NCI-H2081 treated with DMSO at 0.1 percent for 48 hours (cell line): ENCODE measurements at places on chromosomes 7 and 10.

- DNase-seq, result no peak
Measured at GRCh38 chr7:65449505-65449852, 75.8 kb downstream of the ZNF92 start.

- no peak for DNase-seq
Measured at GRCh38 chr7:117907049-117907640, 33.9 kb upstream of the CTTNBP2 start.

DNA sequence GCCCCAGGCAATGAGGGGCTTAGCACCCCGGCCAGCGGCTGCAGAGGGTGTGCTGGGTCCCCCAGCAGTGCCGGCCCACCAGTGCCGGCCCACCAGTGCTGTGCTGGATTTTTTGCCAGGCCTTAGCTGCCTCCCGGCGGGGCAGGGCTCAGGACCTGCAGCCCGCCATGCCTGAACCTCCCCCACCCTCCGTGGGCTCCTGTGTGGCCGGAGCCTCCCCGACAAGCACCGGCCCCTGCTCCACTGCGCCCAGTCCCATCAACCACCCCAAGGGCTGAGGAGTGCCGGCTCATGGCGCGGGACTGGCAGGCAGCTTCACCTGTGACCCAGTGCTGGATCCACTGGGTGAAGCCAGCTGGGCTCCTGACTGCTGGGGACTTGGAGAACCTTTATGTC lies 3.5 kb upstream of the ACSL5 start:
- no peak for DNase-seq

DNA sequence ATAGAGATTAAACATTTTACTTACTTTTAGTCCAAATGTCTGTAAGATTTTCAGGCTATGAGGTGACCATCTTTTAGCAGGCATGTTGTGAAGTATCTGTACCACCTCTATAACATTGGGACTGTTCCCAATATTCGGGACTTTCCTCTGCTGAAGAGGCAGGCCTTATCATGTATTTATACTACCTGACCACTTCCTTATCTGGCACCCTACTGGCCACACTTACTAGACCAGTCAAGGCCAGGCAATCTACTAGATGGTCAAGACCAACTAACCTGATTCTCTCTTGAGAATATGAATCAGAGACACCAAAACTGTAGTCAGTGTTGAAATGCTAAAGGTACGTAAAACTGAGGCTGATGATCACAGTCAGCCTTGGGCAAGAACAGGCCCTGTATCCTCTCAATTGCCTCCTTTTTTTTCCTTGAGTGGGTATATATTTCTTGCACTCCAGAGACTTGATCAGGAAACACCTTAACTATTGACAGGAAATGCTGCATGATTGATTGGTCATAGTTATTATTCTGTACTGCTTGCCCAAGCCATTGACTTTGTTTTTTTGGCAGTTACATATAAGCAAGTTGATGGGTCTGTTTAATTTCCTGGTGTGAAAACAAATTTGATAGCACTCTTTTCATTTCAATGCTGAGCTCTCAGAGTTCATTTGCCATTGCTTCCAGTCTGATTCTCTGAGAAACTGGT lies 5.2 kb upstream of the PRKAR2B start:
- no peak for DNase-seq

GRCh38 chr7:121404348-121404747 lies 8.2 kb upstream of the FAM3C start:
- no peak for DNase-seq

GRCh38 chr10:127762925-127763324 lies 25.9 kb downstream of the FOXI2 start:
- DNase-seq, result no peak

DNA sequence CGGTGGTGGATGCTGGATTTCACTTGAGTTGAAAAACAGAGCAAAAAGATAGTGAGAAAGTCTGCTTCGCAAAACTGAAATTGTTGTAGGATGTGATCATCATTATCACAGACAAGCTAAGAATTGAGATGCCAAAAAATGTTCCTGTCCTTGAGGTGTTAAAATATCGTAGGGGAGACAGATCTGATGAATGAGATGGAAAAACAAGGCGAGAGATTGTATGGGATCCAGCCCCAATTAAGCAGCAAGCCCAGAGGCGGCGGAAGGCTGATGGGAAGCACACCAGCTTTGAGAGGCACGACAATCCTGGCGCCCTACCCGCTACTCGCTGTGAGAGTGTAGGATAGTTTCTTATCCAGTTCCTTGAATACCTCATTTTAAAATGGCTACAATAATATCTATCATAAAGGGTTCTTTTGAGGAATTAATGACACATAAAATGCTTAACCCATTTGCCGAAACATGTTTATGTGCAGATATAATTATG lies 131.1 kb upstream of the PTN start:
- no peak for DNase-seq

- DNase-seq, result no peak
Measured at GRCh38 chr10:69397972-69398371, 18.7 kb downstream of the TACR2 start.

- no peak for DNase-seq
Measured at GRCh38 chr7:107690611-107691010, 30.0 kb downstream of the SLC26A4 start.

DNA sequence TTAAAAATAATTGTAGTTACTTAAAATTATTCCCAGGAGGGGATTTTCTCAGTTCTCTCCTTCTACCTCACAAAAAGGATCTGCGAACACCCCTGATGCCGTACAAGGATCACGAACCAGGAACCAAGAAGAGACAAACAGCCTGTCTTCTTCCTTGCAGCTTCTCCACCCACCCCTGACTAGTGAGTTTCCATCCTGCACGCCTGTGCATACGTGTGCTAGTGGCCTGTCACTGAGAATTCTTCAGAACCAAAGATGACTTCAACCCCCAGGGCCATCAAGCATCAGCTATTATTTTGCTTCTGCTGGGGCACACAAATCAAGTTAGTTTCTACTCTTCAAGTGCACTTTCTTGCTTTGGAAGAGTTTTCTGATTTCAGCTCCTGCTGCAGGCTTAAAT lies 175.5 kb upstream of the KLF6 start:
- no peak for DNase-seq

- no peak for DNase-seq
Measured at GRCh38 chr10:33506838-33507661, 172.6 kb upstream of the NRP1 start.

DNA sequence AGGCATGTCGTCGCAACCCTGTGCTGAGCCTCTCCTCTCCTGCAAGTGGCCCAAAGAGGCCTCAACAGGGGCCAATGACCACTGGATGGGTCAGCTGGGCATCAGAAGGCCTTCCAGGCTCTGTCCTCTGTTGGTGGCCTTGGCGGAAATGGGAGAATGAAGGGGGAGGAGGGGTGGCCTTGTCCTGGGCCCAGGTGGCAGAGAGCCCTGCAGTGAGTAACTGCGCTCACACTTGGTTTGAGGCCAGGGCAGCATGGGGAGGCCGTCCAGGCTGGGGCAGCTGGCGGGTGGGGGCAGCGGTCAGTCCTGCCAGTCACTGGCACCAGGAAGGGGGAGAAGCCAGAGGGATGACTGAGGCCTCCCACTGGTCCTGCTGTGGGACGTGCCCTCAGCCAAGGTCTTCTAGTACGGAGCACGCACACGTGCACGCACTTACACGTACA lies 59.8 kb downstream of the LHPP start:
- no peak for DNase-seq

DNA sequence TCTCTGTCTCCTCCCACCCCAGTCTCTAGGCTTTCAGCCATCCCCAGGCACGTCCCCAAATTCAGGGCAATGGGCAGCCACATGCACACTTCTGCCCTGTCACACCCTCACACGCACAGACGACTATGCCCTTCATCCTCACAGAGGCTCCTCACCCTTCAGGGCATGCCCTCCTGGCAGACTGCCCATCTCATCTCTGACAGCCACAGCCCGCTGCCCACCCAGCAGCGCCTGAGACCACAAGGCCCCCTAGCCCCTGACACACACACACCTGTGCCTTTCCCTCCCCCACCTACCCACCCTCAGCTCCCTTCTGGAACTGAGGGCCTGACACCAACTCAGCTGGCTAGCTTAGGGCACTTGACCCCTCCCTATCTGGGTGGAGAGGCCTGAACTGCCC lies 23.0 kb upstream of the SLC29A3 start:
- no peak for DNase-seq

GRCh38 chr7:47405921-47406800 lies 175.8 kb downstream of the TNS3 start:
- no peak for DNase-seq

DNA sequence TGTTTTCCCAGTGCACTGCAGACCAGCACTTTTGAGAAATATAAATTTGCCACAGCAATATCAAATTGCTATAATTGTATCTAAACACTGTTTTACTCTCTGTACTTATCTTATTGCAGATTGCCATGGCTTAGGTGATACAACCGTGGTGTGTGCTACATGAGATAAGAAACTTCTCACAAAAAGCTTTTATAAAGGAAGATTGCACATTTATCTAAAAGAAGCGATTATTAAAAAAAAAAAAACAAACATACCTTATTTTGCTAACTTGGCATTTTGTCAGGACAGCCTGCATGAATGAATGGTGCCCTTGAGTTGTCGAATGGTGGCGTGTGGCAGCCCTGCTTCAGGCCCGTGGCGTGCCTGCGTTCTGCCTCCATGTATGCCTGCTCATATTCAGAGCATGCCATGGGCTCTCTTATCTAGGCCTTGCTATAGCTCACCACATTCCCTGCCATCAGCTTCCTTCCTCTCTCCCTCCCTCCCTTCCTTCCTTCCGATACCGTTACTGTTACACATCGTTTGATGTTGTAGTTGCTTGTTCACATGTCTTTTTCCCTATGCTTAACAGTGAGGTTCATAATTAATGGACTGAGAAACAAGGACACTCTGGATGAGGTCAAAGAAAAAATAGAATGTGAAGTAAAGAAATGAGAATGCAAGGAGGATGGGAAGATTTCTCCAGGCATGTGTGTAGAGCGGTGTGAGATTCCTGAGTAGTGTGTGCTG lies 34.9 kb downstream of the PRKAR2B start:
- no peak for DNase-seq

DNA sequence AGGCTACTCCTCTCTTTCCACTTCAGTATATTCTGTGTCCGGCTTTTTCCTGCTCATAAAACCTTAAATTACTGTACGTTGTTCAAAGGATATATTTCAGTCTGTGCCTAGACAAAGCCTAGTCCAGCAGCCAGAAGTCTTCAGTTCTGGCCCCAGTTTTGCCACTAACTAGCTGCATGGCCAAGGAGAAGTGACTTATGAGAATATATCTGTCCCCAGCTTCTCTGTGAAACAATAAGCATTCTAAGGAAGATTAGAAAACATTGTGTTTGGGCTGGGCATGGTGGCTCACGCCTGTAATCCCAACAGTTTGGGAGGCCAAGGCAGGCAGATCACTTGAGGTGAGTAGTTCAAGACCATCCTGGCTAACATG lies 105.0 kb upstream of the HDAC9 start:
- no peak for DNase-seq

- DNase-seq, result no peak
Measured at GRCh38 chr10:112953174-112954159, 3.4 kb downstream of the TCF7L2 start.

- DNase-seq, result no peak
Measured at GRCh38 chr7:74097937-74098614, 14.5 kb downstream of the LIMK1 start.
